ENCODE measurements at places on chromosomes 2 and 18. TPM values are rescaled to one million over a fixed set of nuclear protein-coding genes. Genes with fewer than 3 reads are reported as not detected.

DNA sequence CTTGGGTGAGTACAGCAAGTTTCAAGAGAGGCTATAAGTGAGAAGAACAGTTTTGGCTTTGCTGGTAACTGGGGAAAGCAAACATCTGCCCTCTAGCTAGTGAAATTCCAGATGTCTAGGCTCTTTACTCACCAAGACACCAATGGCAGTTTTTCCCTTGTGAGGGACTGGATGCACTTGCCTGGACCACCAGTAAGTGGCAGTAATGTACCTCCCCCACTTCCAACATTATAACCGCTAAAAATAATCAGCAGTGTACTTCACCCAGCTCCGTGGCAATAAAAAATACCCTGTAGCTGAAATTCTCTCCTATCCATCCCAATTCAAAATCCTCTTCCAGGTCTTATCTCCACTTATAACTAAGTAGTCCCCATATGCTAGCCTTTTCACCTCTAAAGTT, 383.9 kb downstream of the ARHGAP15 start:
- no peak for DNase-seq

DNA sequence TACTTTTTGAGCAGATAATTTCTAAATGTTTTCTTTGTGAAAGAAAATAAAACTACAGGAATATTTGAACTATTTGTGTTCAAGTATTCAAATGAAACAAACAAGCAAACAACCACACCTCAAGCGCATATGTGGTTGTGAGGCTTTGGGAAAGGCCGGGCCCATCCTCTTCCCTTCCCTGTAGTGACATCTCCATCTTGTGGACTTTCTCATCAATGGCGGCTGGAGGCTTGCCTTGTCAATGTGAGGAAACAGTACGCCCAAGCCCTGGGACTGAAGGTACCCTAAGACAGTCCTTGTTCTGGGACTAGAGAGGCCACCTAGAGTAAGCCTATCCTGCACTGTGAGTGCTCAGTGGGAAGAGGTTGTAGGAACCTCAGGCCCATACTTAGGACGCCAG, 166.8 kb downstream of the TPGS2 start:
- DNase-seq: no peak

DNA sequence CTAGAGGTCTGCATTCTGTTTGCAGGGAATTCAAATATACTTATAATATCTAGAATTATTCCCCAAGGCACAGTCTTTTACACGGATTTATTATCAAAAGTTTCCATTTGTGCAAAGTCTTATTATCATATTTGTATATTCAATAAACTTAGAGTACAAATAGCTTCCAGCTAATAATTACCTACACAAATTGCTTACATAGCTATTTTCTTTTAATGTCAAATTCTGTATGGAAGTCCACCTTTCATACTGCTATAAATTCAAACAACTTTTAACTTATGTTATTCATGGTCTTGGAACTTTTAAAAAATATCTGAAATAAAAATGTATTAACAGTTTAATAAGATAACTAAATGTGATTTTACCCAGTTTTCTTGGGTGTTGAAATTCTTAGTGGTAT, 13.1 kb downstream of the CHST9 start:
- no peak for DNase-seq

GRCh38 chr2:37391711-37392110, 47.3 kb downstream of the QPCT start:
- DNase-seq: no peak

DNA sequence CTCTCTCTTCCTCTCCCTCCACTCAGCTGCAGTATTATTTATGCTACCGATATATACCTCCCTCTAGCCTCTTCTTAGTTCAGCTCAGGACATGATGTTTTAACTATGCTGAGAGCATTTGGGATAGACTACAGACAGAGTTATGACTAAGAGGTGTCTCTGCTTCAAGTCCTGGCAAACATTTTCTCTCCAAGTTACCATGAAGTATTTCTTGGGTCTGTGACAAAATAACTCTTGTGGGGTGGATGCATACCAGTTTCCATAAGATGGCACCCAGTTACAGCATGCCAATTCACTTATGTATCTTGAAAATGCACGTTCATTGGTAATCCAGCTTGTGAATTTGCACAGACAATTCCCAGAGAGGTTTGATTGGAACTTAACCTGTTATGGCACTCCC, 737.6 kb downstream of the SLC4A3 start:
- no peak for DNase-seq

The ALPG gene
- total RNA-seq: not detected

The ST3GAL5 gene
- total RNA-seq: 59.9 TPM

The PHOSPHO2 gene
- total RNA-seq: 6.3 TPM

The C2orf72 gene
- total RNA-seq: 0.48 TPM
